MV-4-11 (cell line): ENCODE measurements at places on chromosomes 5 and 9.

GRCh38 chr5:158389786-158390185, 530.8 kb upstream of the CLINT1 start:
- no peak for DNase-seq

- DNase-seq = no peak
These were observed 107.0 kb downstream of the TRIO start for GRCh38 chr5:14250084-14250695.

- DNase-seq = no peak
These were observed 50.1 kb downstream of the DRD1 start for GRCh38 chr5:175393897-175394296.

DNA sequence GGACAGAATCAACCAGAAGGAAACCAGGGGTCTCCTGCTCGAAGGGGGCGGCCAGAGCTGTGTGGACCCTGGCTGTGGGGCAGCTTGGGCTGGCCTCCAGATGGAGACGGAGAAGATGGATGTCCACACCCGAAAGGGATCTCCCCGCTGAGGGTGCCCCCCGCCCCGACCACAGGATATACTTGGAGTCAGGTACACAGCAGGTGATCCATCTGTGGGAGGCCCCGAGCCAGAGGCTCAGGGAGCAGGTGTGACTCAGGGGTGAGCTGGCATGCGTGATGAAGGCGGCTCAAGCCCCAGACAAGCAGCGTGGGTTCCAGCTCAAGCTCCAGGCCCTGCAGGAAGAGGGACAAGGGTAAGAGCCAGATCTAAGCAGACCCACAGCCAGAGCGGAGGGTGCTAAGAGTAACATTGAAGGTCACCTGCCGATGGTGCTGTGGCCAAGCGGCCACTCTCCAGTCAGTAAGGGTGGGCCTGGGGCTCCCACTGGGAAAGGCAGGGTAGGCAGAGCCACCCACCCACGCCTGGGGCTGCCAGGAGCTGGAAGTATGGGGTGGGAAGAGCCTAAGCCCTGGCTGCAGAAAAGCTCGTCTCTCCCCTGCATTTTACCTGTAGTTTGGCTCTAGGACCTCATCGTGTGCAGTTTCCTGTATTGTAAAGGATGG, 30.6 kb upstream of the MVB12B start:
- no peak for DNase-seq

DNA sequence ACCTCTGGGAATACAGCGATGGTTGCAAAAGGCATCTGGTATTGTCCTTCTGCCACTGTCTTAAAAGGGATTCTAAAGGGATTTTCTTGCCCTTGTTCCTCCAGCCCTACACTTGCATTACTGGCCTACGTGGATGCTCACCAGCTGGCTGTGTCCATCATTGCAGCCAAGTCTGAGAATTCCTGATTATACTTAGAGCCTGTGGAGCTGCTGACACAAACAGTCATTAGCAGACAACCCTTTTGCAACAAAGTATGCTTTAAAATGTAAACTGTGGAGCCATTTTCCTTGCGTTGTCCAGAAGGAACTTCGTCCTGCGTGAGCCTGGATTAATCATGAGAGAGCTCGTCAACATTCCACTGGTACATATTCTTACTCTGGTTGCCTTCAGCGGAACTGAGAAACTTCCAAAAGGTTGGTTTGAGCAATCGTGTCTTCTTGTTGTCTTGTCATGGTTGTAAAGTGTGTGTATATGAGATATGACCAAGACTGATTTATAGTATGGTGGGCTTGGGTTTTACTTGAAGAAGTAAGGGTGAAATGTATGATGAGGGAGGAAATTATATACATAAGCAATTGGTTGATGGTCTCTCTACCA, at the start of gene MUSK:
Gene MUSK, plus strand, starts transcription at position 222 of the 598 bp plus-strand sequence. Its CDS starts 114 bp downstream, at position 336.
- no peak for DNase-seq

- DNase-seq = no peak
These were observed 601.5 kb downstream of the ANXA1 start for GRCh38 chr9:73753171-73753570.

GRCh38 chr5:90570034-90570433, 11.4 kb downstream of the ADGRV1 start:
- DNase-seq = no peak

DNA sequence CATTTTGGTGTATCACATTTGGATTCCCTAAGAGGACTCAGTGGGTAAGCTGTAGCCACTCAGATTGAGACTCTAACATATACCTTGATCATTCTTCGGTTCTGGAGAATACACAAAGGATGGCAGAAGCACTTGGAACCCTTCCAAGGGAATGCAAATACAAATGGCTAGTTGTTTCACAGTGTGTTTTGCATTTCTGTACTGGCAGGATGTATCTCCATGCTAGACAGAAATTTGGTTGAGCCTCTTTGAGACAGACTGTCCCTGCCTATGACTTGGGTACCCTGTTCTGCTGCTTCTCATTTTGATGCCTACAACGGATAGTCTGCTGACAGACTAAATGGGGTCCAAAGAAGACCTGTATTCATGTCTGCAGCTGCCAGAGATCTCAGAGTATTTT, 273.5 kb downstream of the TMEM38B start:
- no peak for DNase-seq

GRCh38 chr5:8726383-8727036, 819.4 kb downstream of the SEMA5A start:
- no peak for DNase-seq

GRCh38 chr9:113350937-113351336, 1.6 kb downstream of the BSPRY start:
- DNase-seq = peak; percentile 88

DNA sequence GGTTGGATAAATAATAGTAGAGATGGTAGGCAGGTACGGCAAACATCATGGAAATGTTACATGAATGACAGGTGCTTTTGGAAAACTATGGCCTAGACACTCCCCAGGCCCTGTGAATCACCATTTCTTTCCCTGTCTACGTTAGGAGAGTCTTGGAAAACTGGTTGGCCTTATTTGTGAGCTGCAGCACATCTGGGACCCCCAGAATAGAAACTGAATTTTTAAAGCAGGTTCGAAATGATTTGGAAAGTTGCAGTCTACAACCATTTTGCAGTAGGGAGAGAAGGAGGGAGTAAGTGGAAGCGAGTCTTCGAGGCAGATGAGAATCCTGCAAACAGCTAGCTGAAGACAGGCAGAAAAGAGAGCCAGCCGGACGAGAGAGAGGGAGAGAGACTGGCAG, 13.0 kb downstream of the C1QTNF2 start:
- peak; percentile 37 for DNase-seq

DNA sequence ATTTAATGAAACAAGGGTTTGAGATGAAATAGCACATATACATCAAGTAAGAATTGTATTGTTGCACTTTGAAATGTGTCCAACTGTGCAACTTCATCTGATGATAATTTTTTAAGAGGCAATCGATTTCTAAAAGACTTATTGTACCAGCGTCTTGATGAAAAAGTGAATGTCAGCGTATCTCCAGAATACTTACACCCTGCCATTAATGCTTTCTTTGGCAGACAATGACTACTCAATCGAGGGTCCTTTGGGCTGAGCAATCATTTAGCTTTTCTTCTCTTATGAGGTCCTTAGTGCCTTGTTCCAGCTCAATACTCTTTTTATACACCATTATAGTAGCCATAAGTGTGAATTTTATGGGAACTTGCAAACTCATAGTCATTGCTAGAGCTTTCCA, 4.7 kb downstream of the TLE1 start:
- no peak for DNase-seq

DNA sequence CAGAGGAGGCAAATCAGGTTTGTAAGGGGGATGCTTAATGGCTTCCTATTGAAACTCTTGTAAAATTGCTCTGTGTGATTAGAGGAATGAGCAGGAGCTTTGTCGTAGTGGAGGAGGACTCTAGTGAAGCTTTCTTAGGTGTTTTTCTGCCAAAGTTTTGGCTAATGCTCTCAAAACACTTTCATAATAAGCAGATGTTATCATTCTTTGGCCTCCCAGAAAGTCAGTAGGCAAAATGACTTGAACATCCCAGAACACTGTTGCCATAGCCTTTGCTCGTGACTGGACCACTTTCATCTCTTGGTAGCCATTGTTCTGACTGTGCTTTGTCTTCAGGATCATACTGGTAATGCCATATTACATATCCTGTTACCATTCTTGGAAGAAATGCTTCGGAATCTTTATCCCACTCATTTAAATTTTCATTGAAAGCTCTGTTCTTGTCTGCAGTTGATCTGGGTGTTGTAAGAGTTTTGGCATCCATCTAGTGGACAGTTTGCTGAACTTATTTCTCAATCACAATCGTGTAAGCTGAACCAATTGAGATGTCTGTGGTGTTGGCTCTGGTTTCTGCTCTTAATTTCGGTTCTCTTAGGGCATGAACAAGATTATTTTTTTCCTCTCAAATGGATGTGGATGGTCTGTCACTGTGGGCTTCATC, 187.6 kb downstream of the COMMD10 start:
- DNase-seq = peak; percentile 85

- DNase-seq = no peak
These were observed 31.1 kb downstream of the SIL1 start for GRCh38 chr5:139167063-139167462.

GRCh38 chr5:74638970-74639806, 1.3 kb downstream of the ENC1 start:
- DNase-seq = no peak

- no peak for DNase-seq
These were observed 67.4 kb downstream of the LIX1 start for GRCh38 chr5:97074859-97075489.

GRCh38 chr5:56703952-56704351, 111.4 kb upstream of the MAP3K1 start:
- DNase-seq = no peak

GRCh38 chr5:167822241-167822640, 469.2 kb upstream of the WWC1 start:
- DNase-seq = no peak

DNA sequence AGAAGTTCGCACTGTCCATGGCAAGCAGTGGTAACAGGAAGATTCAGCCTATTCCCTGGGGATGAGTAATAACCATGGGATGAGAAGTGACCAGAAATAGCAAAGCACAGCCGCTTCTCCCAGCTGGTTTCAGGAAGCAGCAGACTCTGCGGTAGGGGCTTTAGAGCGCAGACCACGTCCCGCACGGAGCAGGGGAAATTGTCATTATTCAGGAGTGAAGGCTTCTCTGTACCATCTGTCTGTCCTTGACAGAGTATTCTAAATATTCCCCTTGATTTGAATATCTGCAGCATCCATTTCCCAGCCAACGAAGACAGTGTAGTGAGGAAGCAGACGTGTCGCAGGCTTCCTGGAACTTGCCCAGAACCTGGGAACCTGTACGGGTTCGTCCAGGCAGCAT, 159.6 kb downstream of the NXNL2 start:
- DNase-seq = no peak

GRCh38 chr9:68705531-68706362, 707 bp downstream of the PIP5K1B start:
- DNase-seq = peak; percentile 46

- DNase-seq = no peak
These were observed 46.7 kb upstream of the RIOK2 start for GRCh38 chr5:97229688-97230285.

GRCh38 chr5:522899-523440, 1.3 kb downstream of the SLC9A3 start:
- no peak for DNase-seq

DNA sequence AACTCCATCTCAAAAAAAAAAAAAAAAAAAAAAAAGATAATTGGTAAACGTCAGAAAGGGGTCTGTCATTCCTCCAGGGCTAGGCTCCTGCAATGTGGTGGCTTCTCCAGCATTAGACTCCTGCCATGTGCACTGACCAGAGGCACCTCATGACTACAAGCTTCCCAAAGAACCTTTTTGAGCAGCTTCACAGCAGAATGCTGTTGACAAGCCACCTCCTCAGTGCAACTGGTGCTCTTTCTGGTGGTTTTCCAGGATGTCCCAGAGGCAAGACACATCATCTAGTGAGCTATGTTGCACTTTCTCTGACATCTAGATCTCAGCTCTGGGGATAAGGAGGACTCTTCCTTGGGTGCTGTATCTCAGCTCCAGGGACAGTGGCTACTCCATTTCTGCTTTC, 11.6 kb downstream of the RPL37 start:
- DNase-seq = no peak

DNA sequence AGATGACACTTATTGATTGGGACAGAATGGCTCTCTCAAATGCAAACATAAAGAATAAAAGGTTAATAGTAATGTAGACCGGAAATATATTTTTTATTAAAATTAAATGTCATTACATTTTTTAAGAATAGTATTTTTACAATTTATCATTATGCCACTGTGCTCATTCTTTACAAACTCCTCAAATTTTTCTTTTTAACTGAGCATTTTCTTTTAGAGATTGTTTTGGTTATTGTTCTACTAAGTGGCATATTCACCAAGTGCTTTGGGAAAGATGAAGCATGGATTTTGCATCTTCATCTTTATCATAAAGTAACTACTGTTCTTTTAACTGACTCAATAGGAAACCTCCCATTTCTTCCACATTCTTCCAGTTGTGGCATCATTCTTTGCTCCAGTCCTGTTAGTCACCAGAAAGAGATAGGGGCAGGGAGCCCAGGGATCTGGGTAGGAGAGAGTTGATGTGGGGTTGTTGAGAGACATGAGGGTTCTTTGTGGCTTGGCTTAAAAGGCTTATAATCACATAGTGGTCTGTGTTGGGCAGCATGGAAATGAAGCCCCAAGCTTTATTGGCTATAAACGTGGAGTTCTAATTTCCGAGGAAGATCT, 69.8 kb downstream of the SYK start:
- DNase-seq = no peak
